ENCODE measurements at places on chromosomes 11 and 22.
A peak's percentile ranks its signal among the peaks of the same experiment; 100 is the strongest.

DNA sequence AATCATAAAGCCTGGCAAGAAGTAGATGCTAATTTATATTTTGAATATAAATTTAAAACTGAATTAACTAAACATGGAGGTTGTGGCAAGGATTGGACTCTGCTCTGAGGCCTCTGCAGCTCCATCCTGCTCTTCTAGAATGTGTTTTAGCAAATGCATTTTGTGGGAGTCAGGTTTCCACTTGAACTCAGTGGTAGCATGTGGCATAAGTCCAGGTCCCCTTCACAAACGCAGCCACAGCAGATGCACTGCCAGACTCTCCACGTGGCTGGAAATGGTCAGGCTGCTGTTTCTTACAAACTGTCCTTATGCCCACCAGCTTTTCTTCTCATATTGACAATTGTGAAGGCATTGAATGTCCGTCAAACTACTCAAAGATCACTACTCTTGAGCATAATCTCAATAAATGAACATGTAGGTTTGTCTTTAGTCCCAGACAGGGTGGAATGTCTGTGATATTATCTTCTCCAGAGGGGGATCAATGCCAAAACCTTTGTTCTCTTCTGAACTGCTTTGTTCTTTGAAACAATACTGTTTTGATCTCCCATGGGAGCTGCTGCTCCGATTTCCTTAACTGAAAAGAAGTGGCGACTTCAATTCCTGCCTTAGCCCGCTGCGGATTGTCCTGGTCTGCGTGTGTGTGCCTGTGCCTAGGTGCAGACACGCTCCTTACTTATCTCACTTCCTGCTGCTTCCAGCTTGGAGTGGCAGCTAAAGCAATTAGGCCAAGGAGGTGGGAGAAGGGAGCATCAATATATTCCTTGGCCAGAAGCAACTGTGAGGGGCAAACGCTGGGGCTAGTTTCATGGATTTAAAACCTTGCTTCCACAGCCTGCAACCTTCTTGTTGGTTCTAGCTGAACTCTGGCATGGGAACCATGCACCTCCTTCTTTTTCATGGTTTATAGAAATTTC is 24.2 kb downstream of the EIF4G2 start:
- peak; percentile 95 for DNase-seq

GRCh38 chr11:33187998-33188722 is 26.9 kb upstream of the CSTF3 start:
- no peak for DNase-seq

GRCh38 chr22:32951076-32951806 is 106.9 kb downstream of the SYN3 start:
- DNase-seq, result no peak

- DNase-seq, result no peak
Observed at GRCh38 chr11:115627666-115628460, 123.6 kb upstream of the CADM1 start.

- no peak for DNase-seq
Observed at GRCh38 chr11:121555121-121555520, 102.4 kb upstream of the SORL1-AS1 start.

DNA sequence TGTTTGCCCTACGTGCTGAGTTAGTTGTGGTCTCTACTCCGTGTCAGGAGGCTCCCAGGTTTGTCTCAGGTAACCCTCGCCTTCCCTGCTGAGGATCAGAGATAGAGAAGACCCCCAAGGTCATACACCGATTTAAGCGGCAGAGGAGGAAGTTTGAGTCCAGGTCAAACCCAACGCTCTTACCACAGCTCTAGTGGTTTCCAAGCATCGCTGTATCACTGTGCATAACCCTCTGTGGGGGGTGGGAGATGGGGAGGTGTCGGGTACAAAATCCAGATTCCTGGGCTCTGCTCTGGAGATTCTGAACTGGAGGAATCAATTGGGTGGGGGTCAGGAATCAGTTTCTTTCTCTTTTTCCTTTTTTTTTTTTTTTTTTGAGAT is 627 bp downstream of the DNAJC4 start:
- DNase-seq, result no peak

DNA sequence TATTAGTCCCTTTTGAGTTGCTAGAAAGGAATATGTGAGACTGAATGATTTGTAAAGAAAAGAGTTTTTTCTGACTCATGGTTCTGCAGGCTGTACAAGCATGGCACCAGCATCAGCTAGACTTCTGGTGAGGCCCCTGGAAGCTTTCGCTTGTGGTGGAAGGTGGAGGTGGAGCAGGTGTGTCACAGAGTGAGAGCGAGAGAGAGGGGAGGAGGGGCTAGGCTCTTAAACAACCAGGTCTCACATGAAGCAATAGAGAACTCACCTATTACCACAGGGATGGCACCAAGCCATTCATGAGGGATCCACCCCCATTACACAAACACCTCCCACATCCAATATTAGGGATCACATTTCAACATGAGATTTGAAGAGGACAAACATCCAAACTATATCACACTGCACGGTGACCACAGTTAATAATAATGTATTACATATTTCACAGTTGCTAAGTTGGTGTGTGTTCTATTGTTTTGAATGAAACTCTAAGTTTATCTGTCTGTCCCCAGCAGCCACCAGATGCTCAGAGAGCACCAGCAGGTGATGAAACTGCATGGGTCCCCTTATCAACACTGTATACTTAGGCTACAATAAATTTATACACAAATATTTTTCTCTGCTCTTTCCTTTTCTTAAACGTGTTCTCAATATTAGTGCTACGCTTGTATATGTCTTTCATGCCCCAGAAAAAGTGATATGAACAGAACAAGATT is 14.1 kb downstream of the ZFP91 start:
- no peak for DNase-seq

GRCh38 chr11:104637662-104638170 is 260.5 kb downstream of the CASP12 start:
- DNase-seq, result no peak

DNA sequence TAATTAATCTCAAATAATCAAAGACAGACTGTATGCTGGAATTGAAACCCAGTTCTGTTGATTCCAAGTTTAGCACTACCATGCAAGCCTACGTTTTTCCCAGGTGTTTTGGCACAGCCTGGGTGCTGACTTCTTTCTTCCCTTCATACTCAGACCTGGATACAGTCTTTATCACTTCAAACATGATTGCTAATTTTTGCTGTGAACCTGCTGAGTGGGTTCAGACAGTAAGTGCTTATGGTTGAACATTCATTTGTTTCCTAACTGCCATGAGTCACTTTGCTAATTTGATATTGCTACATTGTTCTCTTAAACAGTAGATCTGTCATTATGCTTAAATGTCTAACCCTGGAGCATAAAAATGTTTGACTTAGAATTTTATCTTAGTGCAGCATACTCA is 12.2 kb downstream of the PAAF1 start:
- DNase-seq, result no peak

DNA sequence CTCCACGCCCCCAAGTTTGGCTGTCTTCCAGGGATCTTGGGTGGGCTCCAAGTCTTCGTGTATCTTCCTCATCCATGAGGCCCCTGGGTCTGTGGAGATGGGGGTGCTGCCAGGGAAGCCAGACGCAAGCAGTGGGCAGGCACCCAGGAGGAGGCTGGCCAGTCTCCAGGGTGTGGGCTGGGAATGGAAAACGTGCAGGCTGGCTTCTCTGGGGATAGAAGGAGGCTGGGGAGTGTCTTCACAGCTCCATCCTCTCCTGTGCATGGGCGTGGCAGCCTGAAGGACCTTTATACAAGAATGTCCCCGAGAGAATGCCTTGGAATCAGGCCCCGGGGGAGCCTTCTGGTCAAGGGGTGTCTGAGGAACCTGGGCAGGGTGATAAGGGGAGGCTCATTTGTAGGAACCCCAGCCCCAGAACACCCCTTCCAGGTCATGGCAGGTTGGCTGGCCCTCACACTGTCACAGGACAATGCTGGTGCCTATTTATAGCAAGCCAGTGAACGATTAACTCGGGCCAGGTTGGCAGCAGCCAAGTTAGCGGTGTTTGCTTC is 14.0 kb downstream of the SGSM1 start:
- no peak for DNase-seq

- no peak for DNase-seq
Observed at GRCh38 chr11:86370922-86371594, 3.6 kb upstream of the CCDC81 start.

DNA sequence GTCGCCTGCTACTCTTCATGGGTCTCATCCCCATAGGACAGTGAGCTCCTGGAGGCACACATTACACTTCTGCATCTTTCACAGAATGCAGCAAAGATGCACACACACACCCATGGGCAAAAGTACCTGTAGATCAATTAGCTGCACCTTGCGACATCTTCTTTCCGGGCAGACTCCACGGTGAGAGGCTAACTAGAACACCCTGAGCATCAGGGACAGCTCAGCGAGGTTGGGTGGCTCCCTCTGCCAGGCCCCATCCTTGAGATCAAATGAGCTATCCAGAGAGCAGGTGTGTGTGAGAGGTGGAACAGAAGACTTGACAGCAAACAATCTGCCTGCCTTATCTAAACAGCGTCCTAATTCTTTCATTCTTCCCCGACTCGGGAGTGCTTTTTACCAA is 96.1 kb upstream of the BID start:
- DNase-seq, result no peak

- DNase-seq, result no peak
Observed at GRCh38 chr11:43515090-43515489, 156.4 kb downstream of the TTC17 start.

DNA sequence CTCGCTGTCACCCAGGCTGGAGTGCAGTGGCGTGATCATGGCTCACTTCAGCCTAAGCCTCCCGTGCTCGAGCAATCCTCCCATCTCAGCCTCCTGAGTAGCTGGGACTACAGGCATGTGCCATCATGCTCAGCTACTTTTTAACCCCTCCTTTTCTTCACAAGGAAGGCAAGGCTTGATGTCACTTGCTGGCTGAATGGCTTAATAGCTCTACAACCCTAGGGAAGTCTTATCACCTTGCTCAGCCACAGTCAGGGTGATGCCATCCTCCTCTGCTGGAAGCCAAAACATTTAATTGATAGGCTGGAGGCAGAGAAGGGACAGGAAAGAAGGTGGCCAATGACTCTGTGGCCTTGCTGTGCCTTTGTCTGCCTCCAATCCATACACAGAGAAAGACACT is 131.9 kb downstream of the MED15 start:
- DNase-seq, result no peak

- DNase-seq, result peak; percentile 95
Observed at GRCh38 chr11:34345540-34345876, 12.3 kb downstream of the ABTB2 start.

- DNase-seq, result peak; percentile 66
Observed at GRCh38 chr11:47186700-47187695, 764 bp upstream of the PACSIN3 start.

DNA sequence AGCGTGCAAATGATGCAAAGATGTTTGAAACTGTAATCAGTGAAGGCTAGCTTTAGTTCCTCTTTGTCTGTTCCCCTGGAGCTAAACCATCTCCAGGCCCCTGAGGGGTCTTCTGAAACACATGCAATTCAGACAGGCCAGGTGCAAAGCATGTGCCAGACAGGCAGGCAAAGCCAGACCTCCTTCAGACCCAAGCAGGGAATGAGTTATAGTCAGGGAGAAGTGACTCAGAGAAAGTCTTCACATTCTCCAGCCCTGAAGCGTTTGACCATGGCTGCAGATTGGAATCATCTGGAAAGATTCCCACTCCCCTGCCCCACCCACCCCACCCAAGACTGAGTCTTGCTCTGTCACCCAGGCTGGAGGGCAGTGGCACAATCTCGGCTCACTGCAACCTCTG is 187.0 kb upstream of the ISX start:
- no peak for DNase-seq

DNA sequence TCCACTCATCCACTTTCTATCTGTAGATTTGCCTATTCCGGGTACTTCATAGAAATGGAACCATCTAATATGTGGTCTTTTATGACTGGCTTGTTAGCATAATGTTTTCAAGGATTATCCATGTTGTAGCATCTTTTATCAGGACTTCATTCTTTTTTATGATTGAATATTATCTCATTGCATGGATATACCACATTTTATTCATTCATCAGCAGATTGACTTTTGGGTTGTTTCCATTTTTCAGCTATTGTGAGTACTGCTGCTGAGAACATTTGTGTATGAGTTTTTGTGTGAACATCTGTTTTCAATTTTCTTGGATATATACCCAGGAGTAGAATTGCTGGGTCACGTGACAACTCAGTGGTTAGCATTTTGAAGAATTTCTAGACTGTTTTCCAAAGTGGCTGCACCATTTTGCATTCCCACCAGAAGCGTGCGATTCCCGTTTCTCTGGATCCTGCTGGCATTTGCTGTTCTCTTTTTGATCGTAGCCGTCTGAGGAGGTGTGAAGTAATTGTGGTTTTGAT is 8.9 kb downstream of the DERL3 start:
- no peak for DNase-seq

GRCh38 chr22:27980424-27981148 is 61.5 kb upstream of the PITPNB start:
- no peak for DNase-seq

DNA sequence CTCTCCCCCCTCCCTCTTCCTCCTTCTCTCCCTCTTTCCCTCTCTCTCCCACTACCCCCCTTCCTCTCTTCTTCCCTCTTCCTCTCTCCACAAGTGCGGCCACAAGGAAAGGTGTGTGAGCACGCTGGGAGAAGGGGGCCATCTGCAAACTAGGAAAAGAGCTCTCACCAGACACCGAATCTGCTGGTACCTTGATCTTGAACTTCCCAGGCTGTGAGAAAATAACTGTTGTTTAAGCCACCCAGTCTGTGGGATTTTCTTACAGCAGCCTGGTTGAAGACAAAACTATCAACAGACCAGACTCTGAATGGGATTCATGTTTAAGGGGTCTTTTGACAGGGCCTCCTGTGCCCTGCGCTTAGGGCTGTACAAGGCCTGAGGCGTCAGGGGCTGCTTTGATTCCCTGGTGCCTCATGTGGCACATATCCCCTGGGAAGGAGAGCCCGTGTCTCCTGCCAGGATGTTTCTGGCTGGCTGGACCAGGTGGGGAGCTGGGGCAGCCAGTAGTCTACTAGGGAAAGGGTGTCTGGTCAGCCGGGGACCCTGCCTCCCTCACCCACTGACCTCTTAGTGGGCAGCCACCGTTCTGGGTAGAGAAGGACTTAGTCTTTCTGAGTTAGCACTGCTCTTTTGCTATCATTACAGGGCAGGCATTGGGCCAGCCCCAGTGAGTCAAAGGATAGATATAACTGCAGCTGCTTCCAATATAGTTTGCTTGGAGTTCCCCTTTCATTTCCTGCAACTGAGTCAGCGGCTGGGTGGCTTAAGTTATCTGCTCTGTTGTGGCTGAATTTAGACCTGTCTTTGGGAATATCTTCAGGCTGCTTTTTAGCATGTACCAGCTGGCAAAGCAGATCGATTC is 6.2 kb downstream of the PANX1 start:
- no peak for DNase-seq

DNA sequence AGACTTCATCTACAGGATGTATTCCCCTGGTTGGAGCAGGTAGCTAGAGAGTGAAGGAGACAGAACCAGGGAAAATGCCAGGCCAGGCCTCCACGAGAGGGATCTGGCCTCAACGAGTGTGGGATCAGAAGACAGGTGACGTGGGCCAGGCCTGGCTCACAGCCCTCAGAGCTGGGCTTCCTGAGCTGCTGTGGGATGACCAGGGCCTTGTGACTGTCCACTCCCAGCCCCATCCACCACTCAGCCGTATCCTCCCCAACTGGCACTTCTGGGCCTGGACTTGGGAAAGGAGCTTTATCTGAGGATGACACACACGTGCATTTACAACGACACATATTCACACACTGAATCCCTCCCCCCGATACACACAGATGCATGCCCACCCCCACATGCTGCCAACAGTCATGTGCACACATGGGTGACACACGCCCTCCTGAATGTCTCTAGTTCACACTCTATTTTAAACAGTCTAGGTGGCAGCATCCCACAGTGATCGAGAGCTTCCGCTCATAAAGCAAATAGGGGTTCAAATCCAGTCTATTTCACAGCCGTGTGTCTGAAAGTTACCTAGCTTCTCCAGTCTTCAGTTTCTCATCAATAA is 93.1 kb downstream of the TP53I11 start:
- DNase-seq, result no peak
